WTC11 (cell line): ENCODE measurements at places on chromosomes 5 and 9. TPM values are rescaled to one million over a fixed set of nuclear protein-coding genes. Genes with fewer than 3 reads are reported as not detected.
A peak's percentile ranks its signal among the peaks of the same experiment; 100 is the strongest.

The ICE1 gene
- total RNA-seq = 40.7 to 48.9 TPM (median 45.3 TPM) in 3 replicates

The POLR3G gene
- 61.0 to 95.4 TPM (median 63.6 TPM) in 3 replicates for total RNA-seq

The GNPDA1 gene
- 54.8 to 67.3 TPM (median 62.9 TPM) in 3 replicates for total RNA-seq

The MCTP1 gene
- 3.3 to 5.6 TPM (median 3.6 TPM) in 3 replicates for total RNA-seq

The CYLC2 gene
- total RNA-seq = not detected in 3 replicates

The FOXD4L4 gene
- total RNA-seq = 0.14 TPM in 1 of 3 replicates, not detected in the others

The C8G gene
- 0.85 to 1.7 TPM (median 1.5 TPM) in 3 replicates for total RNA-seq

The SCAI gene
- 20.4 to 25.6 TPM (median 25.0 TPM) in 3 replicates for total RNA-seq

The RARS1 gene
- 89.9 to 98.8 TPM (median 95.1 TPM) in 3 replicates for total RNA-seq

The PDGFRB gene
- total RNA-seq = 5.0 to 7.9 TPM (median 5.1 TPM) in 3 replicates

The AGPAT2 gene
- total RNA-seq = 40.2 to 42.2 TPM (median 41.2 TPM) in 3 replicates

The IRX1 gene
- total RNA-seq = 14.1 to 21.0 TPM (median 14.8 TPM) in 3 replicates

DNA sequence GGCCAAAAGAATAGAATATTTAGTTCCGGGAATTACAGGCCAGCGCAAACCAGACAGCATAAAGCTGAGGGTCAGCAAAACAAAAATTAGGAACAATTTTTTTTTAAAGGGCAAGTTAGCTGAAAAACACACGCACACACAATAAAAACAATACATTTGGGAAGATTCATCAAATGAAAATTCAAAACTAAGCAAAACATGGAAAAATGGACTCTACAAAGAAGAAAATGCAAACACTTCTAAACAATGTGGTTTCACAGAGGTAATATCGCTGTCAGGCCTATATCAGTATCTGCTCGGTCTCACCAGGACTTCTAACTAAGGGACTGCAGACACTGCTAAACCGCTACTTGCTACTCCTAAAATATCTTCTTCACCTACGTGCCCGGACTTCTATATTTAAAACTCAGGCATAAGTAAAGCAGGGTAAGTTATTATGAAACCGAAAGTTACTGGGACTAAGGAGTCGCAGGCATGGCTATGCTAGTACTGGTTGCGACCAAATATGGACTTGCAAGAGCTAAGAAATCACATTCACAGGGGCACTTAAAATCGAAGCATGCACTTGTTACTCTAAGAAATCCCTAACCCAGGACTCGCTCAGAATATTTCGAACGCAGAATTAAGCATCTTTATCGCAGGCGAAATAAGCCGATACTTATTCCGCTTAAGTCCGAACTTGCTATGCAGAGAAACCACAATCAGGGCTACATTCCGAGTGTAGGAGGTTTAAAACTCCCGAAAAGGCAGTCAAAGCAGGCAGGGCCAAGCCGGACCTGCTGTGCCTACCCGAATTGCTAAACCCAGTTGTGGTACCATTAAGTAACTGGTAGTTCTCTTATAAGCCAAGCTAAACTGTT is 2.3 kb downstream of the ANXA2R start:
- no peak for DNase-seq

GRCh38 chr5:76755779-76756637 is 40.1 kb downstream of the F2R start:
- no peak for DNase-seq

DNA sequence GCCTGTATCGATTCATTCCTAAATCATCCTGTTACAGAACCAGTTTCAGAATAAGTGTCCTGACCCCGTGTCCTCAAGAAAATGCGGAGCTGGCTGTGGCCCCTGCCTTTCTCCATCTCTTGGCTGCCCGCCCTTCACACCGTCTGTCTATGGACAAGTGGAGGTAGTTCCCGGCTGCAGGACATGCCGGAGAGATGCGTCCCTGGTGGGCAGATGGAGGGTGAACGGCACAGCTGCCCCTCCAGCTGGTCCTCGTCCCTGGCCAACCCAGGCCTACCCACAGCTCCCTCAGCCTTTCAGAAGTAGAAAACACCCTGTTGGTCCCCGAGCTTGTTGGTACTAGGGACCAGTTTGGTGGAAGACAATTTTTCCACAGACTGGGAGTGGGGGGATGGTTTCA is 14.8 kb upstream of the EXOC3 start:
- DNase-seq = no peak

- no peak for DNase-seq
Observed at GRCh38 chr5:107265193-107265592, 405.5 kb downstream of the EFNA5 start.

GRCh38 chr9:3823842-3824475 is 298.2 kb upstream of the RFX3 start:
- DNase-seq = no peak

DNA sequence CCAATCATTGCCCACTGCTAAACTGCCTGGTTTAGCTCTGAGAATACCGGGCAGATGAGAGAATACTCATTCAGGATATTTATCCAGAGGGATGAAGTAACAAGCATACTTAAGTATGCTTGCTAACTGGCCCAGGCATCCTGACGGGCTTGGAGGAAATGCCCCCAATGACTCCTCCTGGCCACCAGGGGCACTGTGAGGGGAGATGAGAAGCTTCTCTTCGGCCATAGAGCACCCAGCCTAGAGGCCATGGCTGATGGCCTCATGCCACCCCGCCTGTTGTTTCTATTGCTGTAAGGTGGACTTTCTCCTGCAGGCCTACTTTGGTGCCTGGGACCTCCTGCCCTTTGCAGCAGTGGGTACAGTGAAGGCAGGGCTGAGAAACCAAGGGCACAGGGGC is 134.5 kb upstream of the FSTL4 start:
- DNase-seq = peak; percentile 43

DNA sequence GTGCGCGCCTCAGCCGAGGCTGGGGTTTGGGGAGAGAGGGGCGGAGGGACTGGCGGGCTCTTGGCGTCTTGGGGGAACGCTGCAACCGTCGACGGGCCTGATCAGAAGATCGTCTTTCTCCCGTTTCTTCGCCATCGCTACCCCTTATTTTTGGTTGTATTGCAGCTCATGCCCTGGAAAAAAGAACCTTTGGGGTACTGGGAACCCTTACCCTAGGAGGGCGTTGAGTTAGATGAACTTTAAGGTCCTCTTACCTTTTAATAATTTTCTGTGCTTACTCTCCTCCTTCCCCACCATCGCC is 719 bp downstream of the PAIP2 start:
- no peak for DNase-seq

GRCh38 chr9:77997611-77998284 is 33.9 kb downstream of the GNAQ start:
- no peak for DNase-seq

GRCh38 chr9:134278974-134279640 is 47.1 kb upstream of the RXRA start:
- no peak for DNase-seq

- no peak for DNase-seq
Observed at GRCh38 chr9:137041124-137041523, 4.9 kb downstream of the NPDC1 start.

DNA sequence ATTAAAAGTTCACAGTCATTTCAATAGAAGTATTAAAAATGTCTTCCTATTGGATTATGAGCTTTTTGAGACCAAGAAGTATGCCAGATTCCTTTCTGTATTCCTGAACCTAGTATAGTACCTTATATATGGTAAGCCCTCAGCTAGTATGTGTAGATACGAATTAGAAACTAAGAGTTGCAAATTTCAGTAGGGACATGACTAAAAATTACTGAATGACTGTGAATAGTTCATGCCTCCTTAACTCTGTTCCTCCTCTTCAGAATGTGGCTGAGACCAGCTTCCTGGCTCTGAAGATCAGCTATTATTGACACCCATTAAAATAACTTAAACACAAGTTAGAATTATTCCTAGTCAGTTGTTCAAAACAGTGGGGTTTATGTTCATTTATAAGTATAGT is 19.7 kb downstream of the KDM3B start:
- no peak for DNase-seq

- DNase-seq = no peak
Observed at GRCh38 chr5:8949908-8950307, 596.0 kb downstream of the SEMA5A start.

- no peak for DNase-seq
Observed at GRCh38 chr5:145160679-145161078, 674.5 kb downstream of the PRELID2 start.

GRCh38 chr5:132540764-132541163 is 2.6 kb downstream of the IL5 start:
- DNase-seq = no peak

- no peak for DNase-seq
Observed at GRCh38 chr5:117488976-117489500, 914.4 kb upstream of the SEMA6A start.

GRCh38 chr5:73189871-73190376 is 16.9 kb downstream of the TMEM174 start:
- DNase-seq = peak; percentile 50

GRCh38 chr5:113062869-113063508 is 86.4 kb downstream of the DCP2 start:
- DNase-seq = no peak

DNA sequence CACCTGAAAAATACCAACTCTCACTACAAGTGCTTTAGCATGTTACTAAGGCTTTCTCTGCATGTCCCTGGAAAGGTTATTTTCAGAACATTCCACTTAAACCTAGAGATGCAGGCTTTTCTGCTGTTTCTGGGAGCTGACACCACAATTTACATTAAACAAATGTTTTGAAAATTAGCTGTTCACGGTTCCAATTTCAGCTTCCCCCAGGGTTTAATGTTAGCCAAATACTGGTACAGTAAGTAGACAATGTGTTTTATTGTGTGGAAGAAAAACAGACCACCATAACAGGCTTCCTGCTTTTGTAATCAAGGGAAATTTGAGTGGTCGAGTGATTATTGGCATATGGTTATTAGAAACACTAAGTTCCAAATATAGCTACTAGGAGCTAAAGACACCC is 32.0 kb downstream of the MACROH2A1 start:
- no peak for DNase-seq

GRCh38 chr9:110672873-110673510 is 4.4 kb downstream of the MUSK start:
- DNase-seq = no peak

DNA sequence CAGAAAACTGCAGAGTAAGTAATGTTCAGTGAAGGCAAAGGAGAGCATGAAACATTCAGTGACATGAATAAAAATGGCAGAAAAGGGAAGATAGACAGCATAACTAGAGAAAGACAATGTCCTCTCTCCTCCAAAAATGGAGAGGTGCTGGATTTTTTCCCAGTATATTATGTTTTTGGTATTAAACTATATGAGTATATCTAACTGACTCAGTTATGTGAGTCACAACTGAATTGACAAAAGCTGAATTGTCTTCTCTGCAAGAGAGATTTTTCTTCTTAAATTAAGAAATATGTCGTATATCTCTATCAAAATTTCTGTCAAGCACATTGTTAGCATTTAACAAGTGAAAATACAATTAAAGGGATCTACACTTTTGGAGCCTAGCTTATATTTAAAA is 375.1 kb downstream of the CHSY3 start:
- DNase-seq = no peak

GRCh38 chr5:132506094-132506692 is 15.6 kb upstream of the IRF1 start:
- DNase-seq = no peak
